Amniotic epithelial cell (primary cell): ENCODE measurements at places on chromosomes 12 and 14.

DNA sequence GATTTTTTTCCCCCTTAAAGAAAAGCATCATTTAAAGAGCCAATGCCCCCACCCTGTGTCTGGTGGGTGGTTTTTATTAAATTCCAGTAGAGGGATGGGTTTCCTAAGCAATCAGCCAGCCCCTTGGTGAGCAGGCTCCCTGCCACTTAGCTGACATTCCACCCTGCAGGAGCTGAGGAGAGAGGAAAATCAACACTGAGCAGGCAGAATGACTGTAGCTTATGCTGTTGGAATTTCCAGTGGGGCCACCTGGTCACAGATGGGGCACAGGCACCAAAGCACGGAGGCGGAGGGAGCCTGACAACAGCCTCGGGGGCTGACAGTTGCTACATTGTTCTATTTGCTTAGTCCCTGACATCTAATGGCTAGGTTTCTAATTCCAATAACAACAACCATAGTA is 127.7 kb downstream of the TMEM30B start:
- no peak for DNase-seq

- no peak for DNase-seq
Observed at GRCh38 chr14:90091393-90091792, 29.6 kb downstream of the KCNK13 start.

- no peak for DNase-seq
Observed at GRCh38 chr14:104147346-104148125, 9.1 kb downstream of the KIF26A start.

- no peak for DNase-seq
Observed at GRCh38 chr14:56172074-56172473, 53.9 kb downstream of the PELI2 start.

DNA sequence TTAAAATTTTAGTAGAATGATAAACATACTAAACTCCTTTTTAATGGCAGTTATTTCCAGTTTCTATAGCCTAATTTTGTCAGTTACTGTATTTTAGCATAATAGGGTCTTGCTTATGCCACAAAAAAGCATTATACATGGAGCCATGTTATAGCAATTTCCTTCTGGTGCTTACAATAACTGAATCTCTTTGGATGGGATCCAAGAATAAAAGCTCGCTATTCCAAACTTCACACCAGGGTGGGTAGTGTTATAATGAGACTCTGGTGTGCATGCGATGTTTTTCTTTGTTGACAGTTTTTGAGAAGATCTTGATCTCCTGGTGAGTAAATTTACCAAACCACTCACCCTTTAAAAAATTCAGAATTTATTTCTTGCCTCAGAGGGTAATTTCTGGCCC is 90.4 kb upstream of the CCDC91 start:
- DNase-seq = no peak

GRCh38 chr12:82650627-82651337 is 35.9 kb upstream of the TMTC2 start:
- peak; percentile 31 for DNase-seq

GRCh38 chr12:114700392-114701103 is 16.6 kb upstream of the TBX3 start:
- no peak for DNase-seq

GRCh38 chr14:44912041-44912869 is 49.5 kb downstream of the KLHL28 start:
- peak; percentile 6 for DNase-seq

GRCh38 chr12:14779834-14780233 is 23.4 kb downstream of the WBP11 start:
- DNase-seq = no peak

DNA sequence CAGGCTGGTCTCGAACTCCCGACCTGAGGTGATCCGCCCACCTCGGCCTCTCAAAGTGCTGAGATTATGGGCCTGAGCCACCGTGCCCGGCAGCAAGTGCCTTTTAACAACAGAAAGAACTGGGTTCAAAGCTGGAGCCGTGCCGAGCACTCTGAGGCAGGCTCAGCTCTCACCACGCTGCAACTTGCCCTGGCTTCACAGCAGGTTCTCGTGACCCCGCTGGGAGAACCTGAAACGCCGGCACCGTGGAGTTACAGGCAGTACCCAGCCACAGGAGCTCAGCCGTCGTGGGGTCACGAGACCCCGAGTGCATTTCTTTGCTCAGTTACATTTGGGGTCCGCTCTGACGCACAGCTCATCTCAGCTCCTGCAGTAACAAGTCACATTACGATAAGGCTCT is 14.4 kb downstream of the GOLGA3 start:
- no peak for DNase-seq

GRCh38 chr14:90547250-90547649 is 150.4 kb downstream of the CALM1 start:
- DNase-seq = no peak

- DNase-seq = peak; percentile 26
Observed at GRCh38 chr14:45091710-45092109, 7.8 kb downstream of the PRPF39 start.

- peak; percentile 48 for DNase-seq
Observed at GRCh38 chr14:39467889-39468524, 35.8 kb upstream of the FBXO33 start.

GRCh38 chr12:114408886-114409851 is 3.2 kb upstream of the TBX5 start:
- DNase-seq = no peak

GRCh38 chr12:40632933-40633332 is 59.3 kb upstream of the CNTN1 start:
- no peak for DNase-seq

DNA sequence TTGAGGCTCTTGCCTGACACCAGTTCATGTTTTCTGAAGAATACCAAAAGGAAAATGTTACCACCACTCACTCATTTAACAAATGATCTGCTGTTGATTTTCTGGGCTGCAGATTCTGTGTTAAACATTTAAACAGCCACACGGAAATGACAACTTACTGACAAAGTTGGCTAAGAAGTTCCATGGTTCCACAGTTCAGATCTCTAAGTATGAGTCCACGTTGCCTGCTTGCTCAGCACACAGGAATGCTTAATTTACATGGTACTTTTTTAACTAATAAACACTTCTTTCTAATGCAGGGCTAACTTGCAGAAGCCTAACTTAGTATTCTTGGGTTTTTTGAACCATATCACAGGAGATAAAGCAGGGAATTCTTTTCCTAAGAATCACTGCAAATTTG is 34.7 kb downstream of the PTGER2 start:
- peak; percentile 83 for DNase-seq

- peak; percentile 37 for DNase-seq
Observed at GRCh38 chr14:103562179-103562428, 353 bp downstream of the BAG5 start.

GRCh38 chr12:3563966-3564365 is 73.0 kb downstream of the PRMT8 start:
- no peak for DNase-seq

DNA sequence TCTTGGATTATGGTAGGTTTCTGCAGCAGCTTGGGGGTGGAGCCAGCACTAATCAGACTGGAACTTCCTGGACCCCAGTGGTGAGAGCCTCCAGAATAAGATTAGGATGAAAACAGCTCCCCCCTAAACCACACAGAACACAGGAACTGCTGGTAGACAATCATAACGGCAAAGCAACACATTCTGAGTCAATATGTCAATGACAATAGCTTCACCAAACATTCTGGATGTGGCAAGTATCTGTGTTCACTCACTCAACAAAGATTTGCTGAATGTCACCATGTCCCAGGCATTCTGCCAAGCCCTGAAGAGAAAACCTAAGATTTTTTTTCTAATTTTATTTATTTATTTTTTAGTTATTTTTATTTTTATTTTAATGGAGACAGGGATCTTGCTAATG is 65.2 kb downstream of the LRRC74A start:
- peak; percentile 11 for DNase-seq

DNA sequence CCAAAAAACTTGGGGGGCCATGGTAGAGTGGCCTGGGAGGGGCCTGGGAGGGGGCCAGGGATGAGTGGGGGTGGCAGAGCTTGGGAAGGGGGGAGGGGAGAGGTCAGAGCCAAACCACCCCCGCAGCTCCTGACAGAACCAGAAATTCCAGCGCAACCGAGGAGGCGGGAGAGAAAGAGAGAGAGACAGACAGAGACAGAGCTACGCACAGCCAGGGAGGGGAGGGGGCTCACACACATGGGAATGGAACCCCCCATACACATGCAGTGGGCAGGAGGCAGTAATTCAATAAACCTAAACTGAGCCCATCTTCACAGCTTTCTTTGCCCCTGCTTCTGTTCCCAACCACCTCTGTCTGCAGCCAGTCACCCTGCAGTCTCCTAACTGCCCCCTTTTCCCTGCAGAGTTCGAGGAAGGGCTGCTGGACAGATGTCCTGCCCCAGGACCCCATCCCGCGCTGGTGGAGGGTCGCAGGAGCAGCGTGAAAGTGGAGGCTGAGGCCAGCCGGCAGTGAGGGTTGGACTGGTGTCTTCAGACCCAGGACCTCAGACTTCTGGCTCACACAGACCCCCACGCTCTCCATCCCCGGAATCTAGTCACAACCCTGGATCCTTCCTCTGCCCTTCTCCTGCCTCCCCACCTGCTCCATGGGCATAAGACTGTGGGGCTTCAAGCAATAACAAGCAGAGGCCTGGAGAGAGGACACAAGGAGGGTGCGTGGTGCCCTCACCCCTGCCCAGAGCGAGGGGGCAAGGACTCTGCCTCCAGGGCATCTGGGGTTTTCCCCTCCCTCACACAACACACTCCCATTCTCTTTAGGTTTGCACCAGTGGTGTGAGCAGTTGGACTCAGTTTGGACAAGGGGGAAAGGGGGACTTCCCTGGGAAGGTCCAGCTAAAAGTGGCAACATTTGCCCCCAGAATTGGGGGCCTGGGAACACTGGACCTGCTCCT is 5.6 kb downstream of the NAB2 start:
- no peak for DNase-seq

DNA sequence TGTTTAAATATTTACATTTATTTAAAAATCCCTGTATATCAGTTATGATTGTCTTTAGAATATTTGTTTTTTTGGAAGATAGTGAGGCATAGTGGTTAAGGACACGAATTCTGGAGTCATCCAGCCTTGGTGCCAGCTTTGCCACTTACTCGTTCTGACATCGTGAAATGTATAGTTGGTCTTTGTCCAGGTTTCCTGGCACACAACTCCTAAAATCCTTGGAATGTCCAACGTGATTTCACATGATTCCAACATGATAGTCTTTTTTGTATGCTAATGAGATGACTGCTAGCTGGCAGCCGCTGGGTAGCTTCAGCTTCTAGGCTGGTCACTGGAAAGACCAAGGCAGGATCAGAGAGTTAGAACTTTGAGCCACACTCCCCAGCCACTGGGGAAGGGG is 64.8 kb downstream of the PRICKLE1 start:
- DNase-seq = no peak
